Left renal cortex interstitium (tissue), 4 donors: ENCODE measurements at places on chromosomes 1 and 21. TPM values are rescaled to one million over a fixed set of nuclear protein-coding genes. Genes with fewer than 3 reads are reported as not detected.

Gene C1orf21
- 30.5 TPM for polyA plus RNA-seq

Gene SPRR2E
- not detected for polyA plus RNA-seq

Gene TUFT1
- polyA plus RNA-seq, result 14.2 TPM

Gene SLC44A5
- polyA plus RNA-seq, result 11.7 TPM

Gene APCS
- polyA plus RNA-seq, result not detected

Gene FAM151A
- 31.8 TPM for polyA plus RNA-seq

Gene ANGPTL3
- polyA plus RNA-seq, result 8.3 TPM

Gene TEDDM1
- 0.06 TPM for polyA plus RNA-seq

Gene WLS
- polyA plus RNA-seq, result 130 TPM

Gene CR1L
- 0.96 TPM for polyA plus RNA-seq

Gene DNAJC28
- 5.8 TPM for polyA plus RNA-seq

Gene FBLIM1
- 67.0 TPM for polyA plus RNA-seq

Gene ZBTB8B
- polyA plus RNA-seq, result 0.73 TPM

Gene NFASC
- 40.5 TPM for polyA plus RNA-seq

Gene NUDT4B
- polyA plus RNA-seq, result 0.49 TPM

Gene NR5A2
- polyA plus RNA-seq, result 1.8 TPM

Gene UBAP2L
- polyA plus RNA-seq, result 202 TPM

Gene ANKRD65
- polyA plus RNA-seq, result 14.0 TPM

Gene SLC5A9
- 20.6 TPM for polyA plus RNA-seq

Gene MX2
- 1.4 TPM for polyA plus RNA-seq

Gene AUNIP
- 3.2 TPM for polyA plus RNA-seq

Gene AMPD1
- polyA plus RNA-seq, result not detected

Gene KCNC4
- 4.6 TPM for polyA plus RNA-seq

Gene LCE1E
- not detected for polyA plus RNA-seq

Gene GART
- 95.0 TPM for polyA plus RNA-seq
